ENCODE measurements at places on chromosomes 7 and 10. TPM values are rescaled to one million over a fixed set of nuclear protein-coding genes. Genes with fewer than 3 reads are reported as not detected.
A peak's percentile ranks its signal among the peaks of the same experiment; 100 is the strongest.

GRCh38 chr10:35906155-35906554, 264.1 kb upstream of the FZD8 start:
- DNase-seq: no peak

- no peak for DNase-seq
Measured at GRCh38 chr10:55144001-55144400, 343.0 kb upstream of the PCDH15 start.

Gene LRRC17
- 1.0 TPM for total RNA-seq

- DNase-seq: peak; percentile 57
Measured at GRCh38 chr7:155918720-155919390, 106.6 kb upstream of the SHH start.

DNA sequence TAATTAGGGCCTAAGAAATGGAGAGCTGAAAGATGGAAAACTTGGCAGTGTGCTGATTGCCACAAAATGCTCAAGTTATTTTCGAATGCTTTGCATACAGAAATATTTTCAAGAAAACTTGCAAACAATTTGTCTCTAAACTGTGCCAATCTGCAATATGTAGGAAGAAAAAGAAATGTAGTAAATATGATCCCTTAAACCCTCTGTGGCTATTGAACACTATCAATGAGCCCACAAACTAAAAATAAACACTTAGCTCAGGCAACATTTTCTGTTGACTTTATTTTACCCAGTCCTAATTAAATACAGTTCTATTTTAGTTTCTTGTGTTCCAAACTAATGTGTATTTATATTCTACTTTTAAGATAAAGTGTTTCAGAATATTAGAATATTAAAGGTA, 342.1 kb downstream of the SEMA3D start:
- DNase-seq: no peak

Gene CLEC5A
- total RNA-seq: 0.08 TPM

Gene CAMK2B
- 87.2 TPM for total RNA-seq

Gene PDZD7
- total RNA-seq: 0.38 TPM

DNA sequence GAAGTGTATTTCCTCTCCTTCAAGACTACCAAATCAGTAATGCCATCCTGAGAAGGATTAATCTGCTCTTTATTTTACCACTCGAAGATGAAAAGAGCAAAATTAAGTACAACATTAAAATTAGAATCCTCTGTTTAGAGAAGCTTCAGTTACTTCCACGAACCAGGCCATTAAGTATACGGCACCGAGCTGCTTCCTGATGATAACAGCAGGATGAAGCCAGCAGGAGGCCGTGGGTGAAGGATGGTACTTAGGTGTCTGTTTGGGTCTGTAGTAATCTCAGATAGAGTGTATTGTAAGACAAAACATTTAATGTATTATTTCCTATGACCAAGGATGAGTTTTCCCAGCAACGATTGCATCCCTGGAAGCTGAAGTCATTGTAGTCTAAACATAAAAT, 362.8 kb downstream of the SFMBT2 start:
- DNase-seq: no peak

GRCh38 chr10:36547965-36548364, 577.4 kb upstream of the ANKRD30A start:
- DNase-seq: no peak

DNA sequence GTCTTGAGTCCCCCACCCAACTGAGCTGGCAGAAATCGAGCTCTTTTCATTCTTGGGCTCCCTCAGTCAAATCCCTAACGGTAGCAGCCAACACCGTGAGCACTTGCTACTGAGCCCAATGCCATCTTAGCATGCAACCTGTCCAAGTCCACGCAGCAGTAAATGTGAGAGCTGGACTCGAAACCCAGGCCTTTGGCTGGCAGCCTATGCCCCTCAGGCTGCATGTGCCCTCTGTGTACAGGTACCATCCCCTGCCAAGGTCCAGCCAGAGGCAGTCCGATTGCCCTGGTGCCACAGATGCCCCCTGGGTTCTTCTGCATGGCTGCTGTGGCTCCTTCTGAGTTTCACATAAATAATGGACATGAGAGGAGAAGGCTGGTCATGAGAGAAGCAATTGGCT, 1.2 kb upstream of the TMEM273 start:
- DNase-seq: no peak

- no peak for DNase-seq
Measured at GRCh38 chr7:22791204-22792158, 31.2 kb downstream of the TOMM7 start.

- no peak for DNase-seq
Measured at GRCh38 chr7:113774182-113774807, 144.5 kb downstream of the PPP1R3A start.

- no peak for DNase-seq
Measured at GRCh38 chr10:93947055-93947454, 46.7 kb upstream of the PLCE1 start.

DNA sequence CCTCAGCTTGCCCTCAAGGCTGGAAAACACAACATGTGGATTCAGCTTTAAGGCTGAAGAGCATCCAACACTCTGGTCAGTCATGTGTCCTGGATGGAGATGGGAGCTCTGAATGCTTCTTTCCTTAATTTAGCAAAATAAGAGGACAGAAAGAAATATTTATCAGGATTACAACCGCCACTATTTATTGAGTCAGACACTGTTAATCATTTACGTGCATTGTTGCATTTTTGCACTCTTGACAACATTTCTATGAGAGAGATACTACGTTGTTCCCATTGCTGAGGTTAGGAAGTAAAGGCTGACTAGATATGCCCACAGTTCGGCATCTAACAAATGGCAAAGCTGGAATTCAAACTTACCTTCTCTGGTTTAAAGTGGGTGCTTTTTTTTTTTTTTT, 101.8 kb upstream of the KMT2C start:
- DNase-seq: no peak

Gene LRRD1
- not detected for total RNA-seq

DNA sequence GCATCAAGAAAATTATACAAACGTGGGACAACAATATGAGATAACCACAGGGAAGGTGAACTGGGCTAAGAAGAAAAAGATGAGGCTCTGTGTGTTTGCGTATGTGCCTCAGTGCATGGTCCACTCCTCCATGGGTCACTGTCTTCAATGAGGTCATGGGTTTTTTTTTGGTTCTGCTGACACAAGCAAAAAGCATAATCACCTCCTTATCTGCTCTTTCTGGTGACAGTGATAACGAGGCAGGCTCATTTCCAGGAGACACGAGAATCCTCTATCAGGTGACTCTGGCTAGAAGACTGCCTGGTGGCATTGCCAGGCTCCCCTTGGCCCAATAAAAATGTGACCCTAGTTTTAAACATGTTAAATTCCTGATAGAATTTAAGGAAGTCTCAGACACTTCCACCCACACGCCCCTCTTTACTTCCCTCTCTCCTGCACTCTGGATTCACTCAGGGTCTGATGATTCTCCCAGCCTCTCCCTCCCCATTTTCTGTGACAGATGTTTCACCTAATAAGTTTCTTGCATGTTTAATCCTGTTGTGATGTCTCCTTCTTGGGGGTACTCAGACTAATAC, 35.3 kb upstream of the CDCA7L start:
- no peak for DNase-seq

DNA sequence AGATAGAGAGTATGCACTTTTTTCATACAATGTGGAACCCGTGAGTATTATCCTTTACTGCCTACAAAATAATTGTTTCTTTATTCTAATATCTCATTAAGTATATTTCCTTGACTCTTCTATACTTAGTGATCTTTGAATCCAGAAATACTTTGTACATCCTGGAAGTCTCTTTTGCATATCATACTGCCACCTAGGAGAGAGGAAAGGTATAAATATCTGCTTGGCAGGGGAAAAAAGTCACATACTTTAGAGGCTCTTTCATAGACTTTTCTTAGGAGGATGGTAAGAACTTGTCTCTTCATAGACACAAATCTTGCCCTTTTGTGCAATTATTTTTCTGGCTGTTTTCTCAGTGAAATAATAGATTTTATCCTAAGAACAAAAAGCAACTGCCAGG, 436.0 kb downstream of the PAXIP1 start:
- no peak for DNase-seq

Gene CLRN3
- not detected for total RNA-seq

DNA sequence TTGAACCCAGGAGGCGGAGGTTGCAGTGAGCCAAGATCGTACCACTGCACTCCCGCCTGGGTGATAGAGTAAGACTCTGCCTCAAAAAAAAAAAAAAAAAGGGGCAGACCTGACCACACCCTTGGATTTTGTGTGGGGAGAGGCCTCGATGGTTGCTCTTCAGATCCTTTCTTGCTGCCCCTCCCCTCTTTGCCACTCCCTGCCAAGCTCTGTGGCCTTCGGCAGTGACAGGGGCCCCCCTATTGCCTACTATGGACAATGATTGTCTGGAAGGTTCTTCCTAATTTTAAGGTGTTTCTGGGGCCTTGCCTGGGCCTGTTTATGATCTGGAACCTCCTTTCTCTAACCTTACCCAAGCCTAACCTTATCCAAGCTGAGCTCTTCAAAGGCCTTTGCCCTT, 795 bp downstream of the PRF1 start:
- no peak for DNase-seq

DNA sequence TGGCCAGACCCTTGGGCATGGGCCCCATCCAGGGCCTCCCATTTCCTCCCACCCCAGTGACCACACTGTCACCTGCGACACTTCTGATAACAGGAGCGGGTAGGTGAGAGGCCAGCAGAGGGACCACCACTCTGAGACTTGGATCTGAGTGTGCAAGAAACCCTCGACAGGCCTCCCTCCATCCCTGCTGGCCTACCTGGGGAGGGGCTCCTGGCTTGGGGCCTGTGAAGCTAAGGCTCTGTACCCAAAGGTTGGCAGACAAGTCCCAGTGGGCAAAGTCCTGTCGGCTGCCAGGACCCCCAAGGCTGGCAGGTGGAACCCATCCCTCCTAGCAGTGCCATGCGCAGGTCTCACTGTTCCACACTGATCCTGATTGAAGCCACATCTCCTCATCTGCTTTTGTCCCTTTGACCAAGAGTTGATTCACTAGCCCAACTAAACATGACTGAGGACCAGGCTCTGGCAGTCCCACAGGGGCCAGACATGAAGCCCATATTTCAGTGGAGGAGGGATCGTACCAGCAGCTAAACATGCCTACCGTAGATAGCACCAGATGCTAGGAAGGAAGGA, 1.2 kb upstream of the PGAM2 start:
- DNase-seq: no peak

GRCh38 chr10:74898201-74898976, 72.0 kb downstream of the KAT6B start:
- DNase-seq: no peak

GRCh38 chr7:92397542-92397941, 49.7 kb upstream of the GATAD1 start:
- DNase-seq: no peak

DNA sequence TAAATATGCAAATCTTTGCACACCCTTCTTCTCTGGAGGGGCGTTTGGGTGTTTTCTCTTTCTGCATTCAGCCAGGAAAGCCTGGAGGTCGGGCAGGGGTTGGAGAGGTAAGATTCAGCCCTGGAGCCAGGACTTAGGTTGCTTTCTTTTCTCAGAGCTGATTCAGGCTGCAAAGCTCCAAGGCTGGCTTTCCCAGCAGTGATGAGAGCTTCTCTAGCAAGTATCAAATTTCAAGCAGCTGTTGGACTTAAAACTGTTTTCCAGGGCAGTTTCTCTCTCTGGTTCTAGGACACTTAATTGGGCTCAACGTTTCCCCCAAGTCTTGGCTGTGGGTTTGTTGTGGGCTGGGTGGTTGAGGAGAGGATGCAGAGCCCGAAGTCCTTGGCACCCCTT, 608 bp downstream of the AKR1B10 start:
- no peak for DNase-seq

GRCh38 chr7:18796216-18796615, 300.7 kb downstream of the HDAC9 start:
- no peak for DNase-seq

Gene HOXA4
- total RNA-seq: 0.97 TPM

- DNase-seq: no peak
Measured at GRCh38 chr10:47087667-47088066, 176.4 kb downstream of the PTPN20 start.

Gene SPDYE8
- total RNA-seq: not detected

Gene HOXA6
- total RNA-seq: not detected

DNA sequence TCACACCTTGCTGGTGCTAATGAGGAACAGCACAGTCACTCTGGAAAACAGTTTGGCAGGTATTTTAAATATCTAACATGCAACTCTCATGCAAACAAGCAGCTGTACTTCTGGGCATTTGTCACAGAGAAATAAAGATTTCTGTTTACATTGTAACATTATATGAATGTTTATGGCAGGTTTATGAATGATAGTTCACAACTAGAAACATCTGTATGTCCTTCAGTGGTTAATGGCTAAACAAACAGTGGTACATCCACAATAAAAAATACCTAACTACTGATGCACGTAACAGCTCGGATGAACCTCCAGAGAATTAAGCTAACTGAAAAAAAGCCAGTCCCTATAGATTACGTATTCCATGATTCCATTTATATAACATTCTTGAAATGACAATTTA, 109.6 kb downstream of the GPR37 start:
- no peak for DNase-seq

Gene GCC1
- total RNA-seq: 7.0 TPM

Gene LMOD2
- 511 TPM for total RNA-seq

GRCh38 chr10:116178086-116178605, 94.9 kb downstream of the GFRA1 start:
- DNase-seq: no peak

Gene NKX2-3
- total RNA-seq: not detected

DNA sequence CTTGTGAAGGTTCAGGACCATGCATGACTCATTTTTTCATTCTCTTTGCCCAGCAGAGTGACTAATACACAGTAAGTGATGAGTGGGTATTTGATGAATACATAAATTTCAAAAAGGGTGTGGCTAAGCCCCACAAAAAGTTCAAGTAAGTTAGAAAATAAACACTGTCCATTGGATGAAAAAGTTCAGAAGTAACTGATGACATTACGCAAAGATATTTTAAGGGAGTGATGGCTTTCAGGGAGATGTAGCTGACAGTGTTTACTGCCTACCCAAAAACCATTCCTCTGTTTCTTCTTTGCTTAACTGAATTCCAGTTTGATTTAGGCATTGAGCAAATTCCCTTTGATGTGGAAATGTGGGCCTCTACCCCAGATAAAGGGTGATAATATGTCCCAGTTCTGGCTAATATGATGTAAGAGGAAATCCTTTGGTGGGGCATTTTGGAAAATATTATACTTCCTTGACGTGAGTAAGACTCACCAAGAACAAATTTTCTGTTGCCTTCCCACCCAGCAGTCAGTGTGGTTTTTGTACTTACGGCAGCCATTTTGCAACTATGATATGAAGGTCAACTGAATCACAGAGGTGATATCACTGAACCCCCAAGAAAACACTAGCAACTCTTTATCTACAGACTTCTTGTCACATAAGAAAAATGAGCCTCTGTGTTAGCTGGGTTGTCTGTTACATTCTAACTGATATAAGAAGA, 29.0 kb upstream of the EBLN1 start:
- DNase-seq: no peak

DNA sequence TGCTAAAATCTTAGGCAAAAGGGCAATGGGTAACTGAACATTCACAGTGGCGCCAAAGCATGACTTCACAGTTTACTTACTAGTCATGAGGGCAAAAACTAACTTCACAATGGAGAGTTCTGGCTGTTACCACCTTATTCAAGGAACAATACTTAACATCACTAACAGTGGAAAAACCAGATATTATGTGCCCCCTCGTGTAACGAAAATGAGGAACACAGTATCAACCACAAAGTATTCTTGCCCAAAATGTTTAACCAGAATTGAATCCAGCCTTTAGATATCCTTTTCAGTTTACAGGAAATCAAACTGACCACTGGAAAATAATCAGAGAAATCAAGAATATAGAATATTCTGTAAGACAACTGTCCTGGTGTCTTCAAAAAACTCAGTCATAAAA, 9.5 kb downstream of the C7orf25 start:
- DNase-seq: no peak

GRCh38 chr7:64863021-64863420, 40.1 kb upstream of the ZNF273 start:
- no peak for DNase-seq

GRCh38 chr7:44980393-44981034, 1.7 kb upstream of the MYO1G start:
- DNase-seq: peak; percentile 56

Measured in Right ventricle myocardium superior (tissue), 1 donor.